ENCODE measurements at places on chromosomes 7 and 10. TPM values are rescaled to one million over a fixed set of nuclear protein-coding genes. Genes with fewer than 3 reads are reported as not detected.

GRCh38 chr10:48478980-48479811, 125.7 kb downstream of the ARHGAP22 start:
- peak; percentile 69 for DNase-seq
- H3K4me3 ChIP-seq = no peak overlapping the region
- H3K27me3 ChIP-seq = no peaks in the 10 kb centered on the region
- no peak overlapping the region for H3K27ac ChIP-seq
- peaks cover 5% of the 10 kb centered on the region for H3K4me1 ChIP-seq
- H3K36me3 ChIP-seq = peaks cover 39% of the 10 kb centered on the region

DNA sequence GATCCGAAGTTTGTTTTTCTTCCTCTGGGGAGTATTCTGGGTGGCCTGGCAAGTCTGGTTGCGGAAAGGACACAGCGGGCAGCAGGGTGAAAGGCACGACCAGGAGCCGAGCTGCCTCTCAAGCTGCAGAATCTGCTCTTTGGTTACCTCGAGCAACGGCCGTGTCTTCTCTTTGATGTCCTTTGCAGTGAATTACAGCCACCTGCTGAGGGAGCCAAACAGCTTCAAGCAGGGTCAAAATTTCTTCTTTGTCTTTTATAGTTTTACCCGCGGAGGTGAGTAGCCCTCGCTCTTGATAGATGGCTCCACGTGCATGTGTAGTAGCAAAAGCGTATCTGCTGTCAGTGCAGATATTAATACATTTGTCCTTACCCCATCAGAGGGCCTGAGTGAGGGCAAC, 177.3 kb upstream of the MBL2 start:
- no peaks in the 10 kb centered on the region for H3K27me3 ChIP-seq
- no peaks in the 10 kb centered on the region for H3K36me3 ChIP-seq
- no peaks in the 10 kb centered on the region for H3K4me1 ChIP-seq
- H3K4me3 ChIP-seq = no peak overlapping the region
- no peak overlapping the region for H3K27ac ChIP-seq

GRCh38 chr7:157628456-157628855, 291.7 kb downstream of the DNAJB6 start:
- H3K4me3 ChIP-seq = no peak overlapping the region
- H3K4me1 ChIP-seq = no peaks in the 10 kb centered on the region
- H3K27me3 ChIP-seq = no peaks in the 10 kb centered on the region
- DNase-seq = peak; percentile 8

Gene SNCG
- total RNA-seq = 2.4 TPM

Gene ZNRF2
- 12.7 TPM for total RNA-seq

Gene LRRC17
- 12.3 TPM for total RNA-seq
